ENCODE measurements at places on chromosomes 2 and 18. TPM values are rescaled to one million over a fixed set of nuclear protein-coding genes. Genes with fewer than 3 reads are reported as not detected.

GRCh38 chr2:144983107-144983506 lies 463.2 kb upstream of the ZEB2 start:
- DNase-seq, result no peak

GRCh38 chr2:241891988-241892298 lies 22.4 kb downstream of the RTP5 start:
- no peak for DNase-seq

DNA sequence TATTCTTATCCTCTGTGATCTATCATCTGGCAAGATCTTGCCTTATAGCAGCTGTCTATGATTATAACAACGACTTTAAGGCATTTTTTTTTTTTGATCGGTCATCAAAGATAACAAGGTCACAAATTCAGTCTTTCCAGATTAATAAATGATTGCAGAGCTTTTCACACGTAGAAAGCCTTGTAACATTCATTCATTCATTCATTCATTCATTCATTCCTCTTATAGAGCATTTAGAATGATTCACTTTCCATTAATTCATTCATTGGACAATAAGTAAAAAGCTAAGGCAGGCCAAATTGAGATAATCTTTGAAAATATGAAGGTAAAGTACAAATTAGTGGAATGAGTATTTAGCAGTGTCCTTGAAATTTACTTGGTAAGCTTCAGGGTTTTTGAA lies 223.7 kb downstream of the NUP35 start:
- DNase-seq, result no peak

- peak; percentile 21 for DNase-seq
These were observed 154.6 kb downstream of the ANKRD36 start for GRCh38 chr2:97267411-97268074.

DNA sequence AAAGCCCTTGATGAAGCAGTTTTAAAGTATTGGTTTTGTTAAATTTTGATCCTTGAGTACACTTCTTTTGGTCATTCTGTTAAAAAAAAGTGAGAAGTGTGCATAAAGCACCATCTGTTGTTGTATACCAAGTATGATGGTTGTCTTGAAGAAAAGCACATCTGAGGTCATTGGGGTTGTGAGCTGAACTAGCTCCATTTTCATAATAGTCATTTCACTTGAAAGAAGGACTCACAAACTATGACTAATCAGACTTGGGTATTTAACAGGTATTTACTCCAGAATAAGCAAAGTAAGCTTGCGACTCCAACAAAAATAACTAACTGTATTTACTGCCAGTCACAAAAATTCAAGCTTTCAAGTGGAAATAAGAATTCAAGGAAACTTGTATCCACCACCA lies 35.1 kb downstream of the CHN1 start:
- DNase-seq, result no peak

- no peak for DNase-seq
These were observed 63.4 kb upstream of the PLA2R1 start for GRCh38 chr2:160125828-160126227.

DNA sequence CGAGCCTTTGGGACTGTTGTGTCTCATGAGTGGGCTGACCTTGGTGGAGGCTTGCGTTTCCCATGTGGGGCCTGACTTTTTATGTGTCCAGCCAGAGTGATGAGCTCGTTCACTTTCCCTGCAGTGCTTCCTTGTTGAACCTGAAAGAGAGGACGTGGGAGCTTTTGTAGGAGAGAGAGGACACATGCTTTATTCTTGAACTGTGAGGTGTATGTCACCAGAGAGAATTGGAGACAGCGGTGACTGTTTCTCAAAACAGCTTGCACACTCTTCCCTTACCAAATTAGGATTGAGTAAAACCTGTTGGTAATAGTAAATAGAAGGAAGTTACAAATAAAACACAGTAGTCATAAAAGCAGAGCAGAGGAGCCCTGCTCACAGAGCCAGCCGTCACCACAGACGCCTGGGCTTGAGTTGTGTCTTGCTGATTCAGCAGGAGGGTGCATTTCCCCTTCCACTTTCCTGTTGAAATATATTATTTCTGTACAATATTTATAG lies 60.7 kb downstream of the INPP4A start:
- no peak for DNase-seq

DNA sequence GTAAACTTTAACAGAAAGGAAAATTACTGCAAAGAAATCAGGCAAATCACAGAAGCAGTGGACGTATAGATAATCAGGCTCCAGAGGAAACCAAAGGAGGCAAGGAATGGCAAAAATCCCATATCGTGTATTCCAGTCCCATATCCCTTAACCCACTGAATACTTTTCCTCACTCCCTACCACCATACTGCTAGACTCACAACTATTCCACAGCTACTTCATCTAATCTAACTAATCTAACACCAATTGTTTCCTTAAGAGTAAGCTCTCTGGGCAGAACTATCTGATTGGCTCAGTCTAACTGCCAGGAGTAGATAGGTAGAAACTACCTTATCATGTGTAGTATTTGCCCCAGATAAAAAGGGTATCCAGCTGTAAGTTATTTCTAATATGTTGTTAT lies 16.3 kb downstream of the WDPCP start:
- no peak for DNase-seq

DNA sequence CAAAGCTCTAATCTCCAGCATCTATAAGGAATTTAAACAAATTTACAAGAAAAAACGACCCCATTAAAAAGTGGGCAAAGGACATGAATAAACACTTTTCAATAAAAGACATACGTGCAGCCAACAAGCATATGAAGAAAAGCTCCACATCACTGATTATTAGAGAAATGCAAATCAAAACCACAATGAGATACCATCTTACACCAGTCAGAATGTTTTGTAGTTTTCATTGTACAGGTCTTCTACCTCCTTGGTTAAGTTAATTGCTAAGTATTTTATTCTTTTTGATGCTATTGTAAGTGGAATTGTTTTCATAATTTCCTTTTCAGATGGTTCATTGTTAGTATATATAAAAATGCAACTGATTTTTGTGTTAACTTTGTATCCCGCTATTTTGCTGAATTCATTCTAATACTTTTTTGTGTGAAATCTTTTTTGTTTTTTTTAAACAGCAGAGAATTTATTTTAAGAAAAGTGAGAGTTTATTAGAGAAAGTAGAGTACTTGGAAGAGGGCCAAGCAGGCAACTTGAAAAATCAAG lies 40.7 kb downstream of the SLC39A10 start:
- DNase-seq, result no peak

GRCh38 chr2:39733070-39733674 lies 45.9 kb downstream of the THUMPD2 start:
- no peak for DNase-seq

DNA sequence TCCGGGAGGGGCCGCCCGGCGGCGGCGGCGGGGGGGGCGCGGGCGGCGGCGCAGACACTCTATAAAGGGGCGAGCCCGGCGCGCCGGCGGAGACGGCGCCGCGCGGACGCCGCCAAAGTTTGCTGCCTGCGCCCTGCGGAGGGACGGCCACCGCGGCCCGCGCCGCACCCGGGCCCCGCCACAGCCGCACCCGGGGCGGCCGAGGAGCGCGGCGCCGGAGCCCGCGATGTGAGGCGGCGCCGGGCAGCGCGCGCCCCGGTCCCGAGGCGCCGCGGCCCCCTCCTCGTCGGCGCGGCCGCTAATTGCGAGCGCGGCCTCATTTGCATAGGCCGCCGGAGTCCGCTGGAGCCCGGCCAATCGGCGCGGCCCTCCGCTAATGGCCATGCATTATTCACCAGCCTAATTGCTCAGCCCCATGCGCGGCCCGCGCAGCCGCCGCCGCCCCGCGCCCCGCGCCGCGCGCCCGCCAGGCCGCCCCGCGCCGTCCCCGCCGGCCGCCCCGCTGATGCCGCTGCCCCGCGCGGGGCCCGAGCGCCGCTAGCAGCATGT lies at the start of gene SALL3:
Gene SALL3, plus strand, starts transcription at position 89 of the 549 bp plus-strand sequence. Its CDS starts 457 bp downstream, at position 546.
- DNase-seq, result peak; percentile 76

- no peak for DNase-seq
These were observed 108.0 kb downstream of the PLB1 start for GRCh38 chr2:28603821-28604220.

The HOXD4 gene
- not detected for total RNA-seq

The SCN9A gene
- 1.1 TPM for total RNA-seq

- no peak for DNase-seq
These were observed 88.0 kb downstream of the LTBP1 start for GRCh38 chr2:33034784-33035183.

The GKN1 gene
- total RNA-seq, result not detected
